ENCODE measurements at places on chromosomes 5 and 9. TPM values are rescaled to one million over a fixed set of nuclear protein-coding genes. Genes with fewer than 3 reads are reported as not detected.

DNA sequence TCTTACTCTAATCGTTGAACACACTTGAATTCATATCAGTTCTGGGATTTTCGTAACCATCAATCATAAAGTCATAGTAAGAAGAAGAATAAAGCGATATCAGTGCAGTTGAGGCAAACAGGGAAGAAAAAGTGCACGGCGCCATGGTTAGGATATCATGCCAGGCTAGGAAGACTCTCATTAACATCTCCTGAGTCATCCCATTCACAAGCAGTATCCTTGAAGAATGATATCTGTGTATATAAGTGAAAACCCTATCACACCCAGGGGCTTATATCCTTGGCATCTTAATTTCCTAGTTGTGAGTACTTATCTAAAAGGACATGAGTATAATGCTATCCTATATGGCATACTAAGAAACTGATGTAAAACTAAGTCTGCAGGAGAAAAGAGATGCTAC lies 38.6 kb downstream of the NFIB start:
- DNase-seq: no peak

- DNase-seq: no peak
These were observed 119.8 kb downstream of the TENT4A start for GRCh38 chr5:6832994-6833393.

NPDC1 gene
- total RNA-seq: 32.4 TPM

ADGRD2 gene
- not detected for total RNA-seq
